ENCODE measurements at places on chromosomes 5 and 9.

DNA sequence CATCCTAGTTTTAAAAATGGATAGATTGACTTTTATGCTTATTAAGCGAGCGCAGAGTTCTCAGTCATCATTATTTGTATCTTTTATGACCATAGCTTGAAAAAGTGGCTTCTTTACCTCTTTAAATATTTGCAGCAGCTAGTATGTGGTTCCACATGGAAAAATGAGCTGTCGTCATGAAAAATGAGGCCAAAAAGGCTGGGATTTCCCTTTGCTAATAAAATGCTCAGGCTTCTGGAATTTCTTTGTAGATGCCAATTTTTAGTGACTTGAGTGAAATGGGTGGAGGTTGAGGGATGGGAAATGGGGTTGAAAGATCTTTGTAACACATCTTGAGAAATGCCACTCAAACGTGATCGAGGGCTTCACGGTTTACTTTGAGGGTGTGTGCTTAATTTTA lies 35.2 kb downstream of the RAI14 start:
- no peak for DNase-seq

GRCh38 chr9:86061972-86062739 lies 37.2 kb downstream of the GOLM1 start:
- no peak for DNase-seq

- no peak for DNase-seq
Measured at GRCh38 chr5:120507197-120507596, 43.1 kb downstream of the PRR16 start.

- no peak for DNase-seq
Measured at GRCh38 chr9:127163409-127163808, 41.0 kb upstream of the ANGPTL2 start.

- no peak for DNase-seq
Measured at GRCh38 chr9:110125763-110126351, 82.1 kb downstream of the C9orf152 start.

- no peak for DNase-seq
Measured at GRCh38 chr9:12759761-12760160, 15.1 kb upstream of the LURAP1L start.

GRCh38 chr5:117551236-117551635 lies 976.6 kb upstream of the SEMA6A start:
- DNase-seq: no peak

GRCh38 chr9:120263836-120264235 lies 316.1 kb downstream of the CDK5RAP2 start:
- DNase-seq: no peak

DNA sequence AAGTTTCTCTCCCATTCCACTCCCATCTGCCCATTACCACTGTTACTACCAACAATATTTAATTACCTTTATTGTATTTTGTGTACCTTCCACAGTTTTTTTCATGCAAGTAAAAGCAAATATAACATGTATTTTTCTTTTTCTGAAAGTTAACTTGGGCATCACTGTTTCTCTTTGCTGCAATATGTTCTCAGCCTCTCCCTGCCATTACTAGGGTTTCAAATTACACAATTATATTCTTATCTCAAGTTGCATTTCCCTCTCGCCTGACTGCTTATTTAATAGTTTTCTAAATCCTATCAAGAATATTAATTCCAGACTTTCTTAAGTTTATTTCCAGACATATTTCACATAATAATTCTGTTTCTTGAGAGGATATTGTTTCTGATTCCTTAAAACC lies 46.9 kb upstream of the GAS1 start:
- no peak for DNase-seq

DNA sequence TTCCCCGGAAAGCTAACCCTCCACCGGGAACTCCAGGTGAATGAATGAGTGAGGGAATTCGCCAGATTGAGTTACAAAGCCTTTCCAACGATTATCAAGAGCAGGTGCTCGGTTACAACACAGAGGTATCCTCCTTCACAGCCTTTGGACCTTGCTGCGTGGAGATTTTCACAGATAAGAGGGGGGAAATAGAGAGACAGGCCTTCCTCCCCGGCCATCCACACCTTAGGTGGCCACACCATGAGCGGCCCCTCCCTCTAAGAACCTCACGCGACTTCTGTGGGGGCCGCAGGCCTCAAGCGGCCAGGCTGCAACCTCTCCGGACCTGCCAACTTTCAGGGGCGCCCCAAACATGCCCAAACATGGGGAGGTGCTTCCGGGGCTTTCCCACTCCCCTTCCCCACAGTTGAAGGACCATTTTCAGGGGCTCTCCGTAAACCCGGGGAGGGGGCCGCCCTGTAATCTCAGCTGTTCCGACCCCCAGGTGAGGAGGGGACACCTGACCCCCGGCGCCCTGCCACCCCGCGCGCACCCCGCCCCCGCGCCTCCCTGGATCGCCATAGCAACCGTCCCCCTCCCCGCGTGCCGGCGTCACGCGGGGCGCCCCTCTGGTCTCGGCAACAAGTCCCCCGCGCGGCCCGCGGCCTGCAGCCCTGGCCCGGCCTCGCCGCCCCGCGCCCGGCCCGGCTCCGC lies 603 bp downstream of the DENND1A start:
- peak; percentile 66 for DNase-seq

DNA sequence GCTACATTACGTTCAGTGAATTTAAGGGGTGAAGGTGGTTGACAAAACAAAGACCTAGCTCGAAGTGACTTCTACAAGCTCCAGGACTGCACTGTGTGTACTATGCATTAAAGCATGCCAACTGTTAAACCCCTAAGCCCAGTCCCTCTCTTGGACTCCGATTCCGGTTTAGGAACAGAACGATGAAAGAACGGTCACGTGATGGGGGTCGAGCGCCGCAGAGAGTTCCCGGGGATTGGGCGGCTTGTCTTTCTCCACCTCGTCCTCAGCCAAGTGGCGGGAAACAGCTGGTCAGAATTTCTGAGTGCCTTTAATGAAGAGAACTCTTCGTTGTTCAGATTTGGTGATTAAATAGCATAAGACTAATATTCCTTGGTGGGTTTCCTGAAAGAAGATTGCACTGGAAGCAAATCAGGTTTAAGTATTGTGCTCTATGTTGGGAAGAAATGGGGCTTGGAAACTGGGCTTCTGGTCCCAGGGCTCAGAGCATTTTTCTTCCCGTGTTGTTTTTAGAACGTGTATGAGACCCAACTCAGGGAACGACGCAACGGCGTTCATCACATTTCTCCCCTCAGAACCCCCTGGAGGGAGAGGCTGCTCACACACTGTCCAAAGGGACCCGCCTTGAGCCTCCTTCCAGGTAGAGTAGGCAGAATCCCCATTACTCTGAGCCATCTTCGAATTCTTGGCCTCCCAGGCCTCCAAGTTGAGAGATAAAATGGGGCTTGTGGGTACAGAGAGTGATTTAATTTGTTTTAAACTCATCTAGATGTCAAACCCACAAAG lies 25.3 kb downstream of the IRX2 start:
- no peak for DNase-seq

- DNase-seq: no peak
Measured at GRCh38 chr5:170817195-170817594, 33.7 kb downstream of the GABRP start.

GRCh38 chr5:168612996-168613395 lies 33.8 kb upstream of the PANK3 start:
- DNase-seq: no peak

DNA sequence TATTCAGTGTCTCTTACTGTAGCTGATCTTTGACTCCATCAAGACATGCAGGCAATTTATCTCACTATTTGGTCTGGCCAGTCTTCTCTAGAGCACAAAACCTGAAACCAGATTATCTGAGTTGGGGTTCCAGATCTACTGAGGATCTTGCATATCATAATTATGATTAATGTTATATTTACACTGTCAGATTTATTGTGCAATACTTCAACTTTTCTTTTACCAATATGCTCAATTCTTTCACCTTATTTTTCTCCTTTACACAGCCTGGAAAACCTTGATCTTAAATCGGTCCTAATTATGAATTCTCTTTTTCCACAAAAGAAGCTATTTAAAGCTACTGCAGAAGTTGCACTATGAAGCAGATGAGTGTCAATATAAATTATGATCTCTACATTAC lies 140.1 kb downstream of the ST8SIA4 start:
- DNase-seq: no peak

- DNase-seq: no peak
Measured at GRCh38 chr9:70117835-70118319, 74.2 kb downstream of the MAMDC2 start.

DNA sequence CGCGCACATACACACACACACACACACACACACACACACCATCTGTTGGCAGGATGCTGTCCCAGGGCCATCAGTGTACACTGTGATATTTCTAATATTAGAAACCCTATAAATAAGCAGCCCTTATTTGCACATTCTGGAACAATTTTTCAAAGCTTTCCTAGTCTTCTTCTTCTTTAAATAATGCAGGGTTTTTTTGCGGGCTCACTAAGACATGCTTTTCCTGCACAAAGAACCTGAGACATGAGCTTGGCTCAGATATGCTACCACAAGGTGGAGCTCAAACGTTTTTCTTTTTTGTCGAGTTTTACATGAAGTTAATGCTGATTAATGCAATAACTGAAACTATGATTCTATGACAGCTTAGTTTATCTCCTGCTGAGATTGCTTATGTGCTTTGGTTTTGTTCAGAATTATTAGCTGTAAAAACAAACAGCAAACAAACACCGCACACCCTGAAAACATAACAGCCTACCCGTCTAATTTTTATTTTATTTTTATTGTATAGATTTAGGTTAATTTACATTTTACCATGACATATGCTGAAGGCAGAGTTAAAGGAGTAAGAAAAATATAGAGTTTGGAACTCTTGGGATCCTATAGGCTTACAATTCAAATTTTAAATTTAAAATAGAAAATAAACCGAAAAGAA lies 95.8 kb downstream of the ALDH1A1 start:
- DNase-seq: no peak

DNA sequence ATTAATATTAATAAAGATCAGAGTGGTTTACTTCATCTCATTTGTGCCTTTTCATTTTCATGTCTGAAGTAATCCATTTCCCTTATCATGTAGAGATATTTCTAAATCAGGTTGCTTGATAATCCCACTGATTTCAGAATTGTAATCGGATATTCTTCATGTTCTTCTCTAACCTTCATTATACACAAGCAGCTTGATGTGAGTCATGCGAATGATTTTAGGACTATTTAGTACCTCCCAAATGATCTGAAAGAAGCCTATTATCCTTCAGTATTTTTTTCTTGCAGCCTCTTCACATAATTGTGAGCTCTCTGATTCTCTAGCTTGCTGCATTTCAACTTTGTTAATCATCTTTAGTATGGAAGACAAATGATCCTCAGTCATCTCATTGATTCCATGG lies 182.0 kb downstream of the GIN1 start:
- no peak for DNase-seq

DNA sequence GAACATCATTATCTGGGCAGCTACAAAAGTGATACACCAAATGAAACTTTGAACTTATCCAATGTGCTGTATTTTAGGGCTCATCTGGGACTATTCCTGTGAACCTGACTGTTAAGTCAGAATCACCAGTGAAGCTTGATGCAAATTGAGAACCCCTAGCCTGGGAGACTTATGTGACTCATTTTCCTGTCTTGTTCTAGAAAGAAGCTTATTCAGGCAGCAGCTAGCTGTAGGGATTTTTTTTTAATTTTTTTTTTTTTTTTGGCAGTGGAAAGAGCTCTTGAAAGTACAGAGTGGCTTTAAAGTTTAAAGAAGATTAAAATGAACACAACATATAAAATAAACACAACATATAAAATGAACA lies 81.1 kb upstream of the TNFAIP8 start:
- DNase-seq: no peak

- no peak for DNase-seq
Measured at GRCh38 chr9:74711341-74711740, 176.4 kb downstream of the TRPM6 start.

DNA sequence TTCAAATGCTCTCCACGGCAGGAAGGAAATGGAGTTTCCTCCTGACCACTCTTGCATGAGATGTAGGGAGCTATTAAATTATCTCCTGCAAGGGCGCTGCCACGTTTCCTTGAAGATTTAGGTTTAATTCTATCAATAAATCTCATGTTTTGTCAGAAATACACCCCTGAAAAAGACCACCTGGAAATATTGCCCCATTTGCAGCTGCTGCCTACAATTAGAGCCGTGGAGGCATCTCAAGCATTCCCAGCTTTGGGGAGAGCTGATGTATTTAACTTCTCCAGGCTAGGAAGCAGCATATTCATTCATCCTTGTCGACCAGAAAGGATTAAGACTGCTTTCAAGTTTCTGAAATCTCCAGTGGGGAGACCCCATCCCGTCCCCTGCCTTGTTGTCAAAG lies 40.5 kb downstream of the CCNJL start:
- DNase-seq: no peak

DNA sequence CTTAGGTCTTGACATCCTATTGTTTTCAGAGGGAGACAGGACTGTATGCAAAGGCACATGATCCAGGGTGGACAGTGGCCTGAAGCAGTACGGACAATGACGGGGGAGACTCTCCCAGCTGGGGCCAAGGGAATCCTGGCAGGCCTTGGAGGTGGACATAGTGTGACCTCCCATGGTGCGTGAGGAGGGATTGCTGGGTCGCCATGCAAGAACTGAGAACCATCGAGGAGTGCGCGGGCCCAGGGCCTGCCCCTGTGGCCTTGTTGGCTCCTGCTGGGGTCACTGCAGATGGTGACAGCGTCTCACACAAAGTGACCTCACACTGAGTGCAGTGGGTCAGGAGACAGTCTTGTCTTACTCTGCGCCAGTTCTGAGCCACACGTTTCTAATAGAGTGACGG lies 192.4 kb downstream of the GADD45G start:
- no peak for DNase-seq

DNA sequence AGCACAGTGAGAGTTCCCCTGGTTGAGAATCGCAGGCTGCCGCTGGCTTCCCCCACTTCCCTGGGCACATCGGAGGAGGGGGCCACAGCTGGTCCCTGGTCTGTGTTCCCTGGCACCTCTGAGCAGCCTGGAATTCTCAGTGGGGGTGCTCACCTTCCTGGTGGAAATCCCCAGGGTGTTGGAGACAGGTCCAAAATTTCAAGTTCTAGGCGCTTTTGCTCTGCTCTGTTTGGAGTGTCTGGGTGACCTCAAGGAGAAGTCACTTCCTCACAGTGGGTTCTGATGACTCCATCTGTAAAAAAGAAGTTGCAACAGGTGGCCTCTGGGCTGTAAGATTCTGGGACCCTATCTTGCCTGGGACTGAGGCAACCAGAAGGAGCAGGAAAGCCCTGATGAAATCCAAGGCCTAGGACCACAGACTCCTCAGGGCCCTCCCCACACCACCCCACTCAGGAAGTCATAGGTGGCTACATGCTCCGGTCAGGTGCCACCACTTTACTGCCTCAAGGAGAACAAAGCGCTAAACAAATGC lies at the start of gene TRAF1:
TRAF1 (minus strand) TSS at position 400 of the 532 bp plus-strand sequence. CDS start 721 bp downstream, outside the sequence.
- peak; percentile 86 for DNase-seq

- DNase-seq: no peak
Measured at GRCh38 chr9:91075279-91075678, 273.7 kb downstream of the SYK start.

Data from stimulated activated effector memory CD8-positive, alpha-beta T cell treated with anti-CD3 and anti-CD28 coated beads, Interleukin-12 subunit alpha, Interleukin-12 subunit beta, amount 100 ng/mL, for 72 hours (primary cell).